ENCODE measurements at places on chromosomes 13 and 19.

DNA sequence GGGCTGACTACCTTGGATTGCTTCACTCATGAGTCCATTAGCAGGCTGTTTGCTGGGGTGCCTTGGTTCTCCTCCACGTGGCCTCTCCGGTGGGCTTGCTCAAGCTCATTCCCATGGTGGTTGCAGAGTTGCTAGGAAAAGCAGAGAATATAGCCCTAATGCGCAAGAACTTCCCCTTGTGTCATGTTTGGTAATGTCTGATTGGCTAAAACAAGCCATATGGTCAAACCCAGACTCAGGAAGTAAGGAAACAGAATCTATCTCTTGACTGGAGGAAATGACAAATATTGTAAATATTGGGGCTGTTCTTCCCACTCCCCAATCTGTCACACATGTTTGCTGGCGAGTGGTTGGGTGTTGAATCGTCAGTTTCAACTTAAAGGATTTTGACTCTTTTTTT, 12.1 kb downstream of the NFILZ start:
- DNase-seq, result no peak

DNA sequence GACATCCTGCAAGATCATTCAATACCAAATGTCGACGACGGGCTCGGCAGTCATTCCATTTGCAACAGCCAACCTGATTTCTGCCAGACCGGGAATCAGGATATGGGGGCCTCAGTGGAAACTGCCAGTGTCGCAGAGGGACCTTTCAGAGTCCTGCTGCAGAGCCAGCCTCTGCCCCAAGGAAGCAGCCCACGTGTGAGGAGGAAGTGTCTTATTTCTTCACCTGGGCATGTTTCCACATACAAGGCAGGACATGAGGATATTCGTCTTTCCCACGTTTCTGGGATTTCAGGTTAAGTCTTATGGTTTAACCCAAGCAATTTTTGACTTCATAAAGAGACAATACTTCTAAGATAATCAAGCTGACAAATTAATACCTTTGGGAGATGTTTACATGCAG, 69.9 kb downstream of the ABCC4 start:
- DNase-seq, result no peak

DNA sequence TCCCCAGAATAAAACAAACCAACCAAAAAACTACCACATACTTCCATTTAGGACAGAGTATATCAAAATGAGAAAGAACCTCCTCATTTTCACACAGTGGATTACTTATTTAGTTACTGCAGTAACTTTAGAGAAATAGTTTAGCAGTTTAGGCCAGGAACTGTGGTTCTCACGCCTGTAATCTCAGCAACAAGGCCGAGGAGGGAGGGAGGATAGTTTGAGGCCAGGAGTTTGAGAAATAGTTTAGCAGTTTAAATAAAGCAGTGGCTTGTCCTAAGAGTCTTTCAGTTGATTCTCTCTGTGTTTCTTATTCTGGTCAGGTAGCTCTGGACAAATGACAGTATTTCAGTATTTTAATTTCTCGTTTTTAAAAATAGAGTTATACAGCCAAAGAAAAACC, 9.4 kb downstream of the HMGB1 start:
- no peak for DNase-seq

- DNase-seq, result no peak
Measured at GRCh38 chr19:18000480-18000914, 7.5 kb upstream of the ARRDC2 start.
